ENCODE measurements at places on chromosomes 2 and 18.

- no peak for DNase-seq
These were observed 34.8 kb downstream of the USP34 start for GRCh38 chr2:61436092-61436491.

DNA sequence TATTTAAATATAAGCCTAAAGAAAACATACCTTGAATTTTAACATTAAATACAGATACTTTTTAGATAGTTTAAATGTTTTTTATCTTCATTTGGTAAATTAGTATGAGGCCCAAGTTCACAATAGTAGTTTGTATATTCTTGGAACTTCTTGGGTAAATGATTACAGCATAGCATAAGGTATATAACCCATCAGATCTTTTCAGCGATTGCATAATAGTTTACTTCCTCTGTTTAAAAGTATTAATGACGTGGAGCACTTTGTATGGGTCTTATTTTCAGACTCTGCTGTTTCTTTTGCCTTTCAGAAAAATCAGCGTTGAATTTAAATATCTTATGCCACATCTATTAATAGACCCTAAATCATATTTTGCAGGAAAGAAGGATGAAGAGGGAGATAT, 60.2 kb downstream of the CHRNA1 start:
- DNase-seq = no peak

DNA sequence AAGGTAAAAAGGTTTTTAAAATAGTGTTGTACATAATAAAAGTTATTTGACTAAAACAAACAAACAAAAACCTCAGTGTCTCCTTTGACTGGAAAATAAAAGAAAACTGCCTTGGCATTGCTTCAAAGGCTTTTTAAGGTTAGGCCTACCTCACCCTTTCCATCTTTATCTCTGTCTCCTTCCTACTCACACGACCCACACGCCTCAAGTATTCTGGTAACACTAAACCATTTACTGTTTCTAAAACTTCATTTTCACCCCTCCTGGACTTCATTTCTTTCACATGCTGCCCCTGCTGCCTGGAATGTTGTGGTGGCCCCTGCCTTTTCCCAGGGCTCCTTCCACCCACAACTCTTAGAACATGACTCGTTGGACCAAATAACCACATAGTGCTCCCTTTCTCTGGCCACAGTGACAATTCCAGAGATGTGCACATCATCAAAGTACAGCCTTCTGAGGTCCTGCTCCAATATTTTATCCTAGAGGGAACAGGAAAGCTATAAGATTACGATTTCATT, 54.0 kb downstream of the ERBB4 start:
- DNase-seq = no peak

DNA sequence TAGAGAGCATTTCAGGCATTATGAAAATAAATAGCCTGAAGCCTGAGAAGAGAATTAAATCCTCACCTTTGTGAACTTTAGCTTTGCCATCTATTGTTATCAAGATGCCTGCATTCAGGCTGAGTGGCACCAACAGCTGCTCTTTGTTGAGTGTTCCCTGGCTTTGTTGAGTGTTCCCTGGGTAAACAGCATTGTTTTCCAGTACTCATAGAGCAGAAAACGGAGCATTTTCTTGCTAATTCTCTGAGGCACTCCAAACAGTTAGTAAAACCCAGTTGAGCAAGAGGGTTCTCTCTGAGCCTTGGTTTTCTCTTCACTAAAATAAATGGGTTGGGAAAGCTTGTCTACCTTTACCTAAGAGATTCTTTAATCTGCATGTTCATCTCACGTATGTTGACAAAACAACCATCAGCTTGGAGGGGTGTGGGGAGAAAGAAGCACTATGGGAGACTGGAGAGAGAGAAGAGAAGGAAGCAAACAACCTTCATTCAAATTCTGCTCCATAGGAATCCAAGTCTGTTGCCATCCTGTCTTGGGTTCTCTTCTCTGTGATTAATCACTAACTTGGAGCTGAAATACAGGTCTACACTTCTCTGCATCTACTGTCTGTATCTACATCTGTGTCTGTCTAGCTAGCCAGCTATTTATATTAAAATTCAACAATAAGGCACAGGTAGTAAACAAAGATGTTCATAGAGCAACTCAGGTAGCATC, 567.0 kb upstream of the SOX11 start:
- DNase-seq = no peak

DNA sequence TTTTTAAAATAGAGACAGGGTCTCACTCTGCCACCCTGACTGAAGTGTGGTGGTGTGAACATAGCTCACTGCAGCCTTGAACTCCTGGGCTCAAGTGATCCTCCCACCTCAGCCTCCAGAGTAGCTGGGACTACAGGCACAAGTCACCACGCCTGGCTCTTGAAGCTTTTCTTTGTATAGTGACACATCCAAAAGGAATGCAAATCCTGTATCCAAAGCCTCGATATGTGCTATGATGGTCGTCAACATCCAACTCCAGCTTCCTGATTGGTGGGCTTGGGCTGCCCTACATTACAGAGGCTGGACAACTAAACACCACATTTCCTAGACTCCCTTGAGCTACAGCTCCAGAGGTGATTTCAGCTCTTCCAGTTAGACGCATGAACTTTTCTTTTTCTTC, 101.7 kb upstream of the PGAP1 start:
- no peak for DNase-seq

DNA sequence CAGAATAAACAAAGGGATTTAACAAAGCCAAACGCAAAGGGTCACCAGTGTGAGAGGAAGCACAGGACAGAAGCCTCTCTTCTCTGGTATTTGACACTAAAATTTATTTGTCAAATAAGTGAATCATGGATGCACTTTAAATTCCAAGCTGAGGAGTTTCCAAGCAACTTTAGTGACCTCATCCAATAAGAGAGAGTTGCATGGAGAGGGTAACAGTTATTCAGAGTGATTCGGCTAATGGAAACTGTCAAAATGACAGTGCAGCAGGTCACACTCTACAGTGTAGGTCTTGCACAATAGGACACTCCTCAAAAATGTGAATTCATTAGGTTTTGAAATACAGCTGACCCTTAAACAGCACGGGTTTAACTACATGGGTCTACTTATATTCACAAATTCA, 103.9 kb upstream of the ACVR1C start:
- DNase-seq = no peak

GRCh38 chr2:205030695-205031094, 485.4 kb downstream of the PARD3B start:
- DNase-seq = no peak

DNA sequence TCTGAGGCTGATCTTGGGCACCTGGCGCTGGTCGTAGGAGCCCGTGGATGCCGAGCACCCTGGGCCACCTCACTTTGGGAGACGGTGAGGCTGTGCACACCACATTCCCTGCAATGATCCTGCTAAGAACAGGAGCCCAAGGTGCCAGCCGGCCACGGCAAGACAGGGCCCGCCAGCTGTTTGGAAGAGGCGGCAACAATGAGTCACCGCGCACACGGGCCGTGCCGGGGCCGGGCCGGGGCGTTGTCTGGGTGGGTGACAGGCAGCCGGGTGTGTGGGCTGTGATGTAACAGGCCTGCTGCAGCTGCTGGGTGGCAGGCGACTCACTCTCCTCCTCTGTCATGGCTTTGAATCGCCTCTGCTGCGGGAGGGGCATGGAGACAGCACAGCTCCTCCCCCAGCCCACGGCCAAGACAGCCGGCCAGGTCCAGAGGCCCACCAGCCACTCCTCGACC, 49.7 kb upstream of the ODC1 start:
- no peak for DNase-seq

All from activated naive CD4-positive, alpha-beta T cell (primary cell).